ENCODE measurements at places on chromosomes 7 and 10. TPM values are rescaled to one million over a fixed set of nuclear protein-coding genes. Genes with fewer than 3 reads are reported as not detected.
A peak's percentile ranks its signal among the peaks of the same experiment; 100 is the strongest.

GRCh38 chr7:70154521-70155180 is 556.4 kb downstream of the AUTS2 start:
- DNase-seq = no peak

DNA sequence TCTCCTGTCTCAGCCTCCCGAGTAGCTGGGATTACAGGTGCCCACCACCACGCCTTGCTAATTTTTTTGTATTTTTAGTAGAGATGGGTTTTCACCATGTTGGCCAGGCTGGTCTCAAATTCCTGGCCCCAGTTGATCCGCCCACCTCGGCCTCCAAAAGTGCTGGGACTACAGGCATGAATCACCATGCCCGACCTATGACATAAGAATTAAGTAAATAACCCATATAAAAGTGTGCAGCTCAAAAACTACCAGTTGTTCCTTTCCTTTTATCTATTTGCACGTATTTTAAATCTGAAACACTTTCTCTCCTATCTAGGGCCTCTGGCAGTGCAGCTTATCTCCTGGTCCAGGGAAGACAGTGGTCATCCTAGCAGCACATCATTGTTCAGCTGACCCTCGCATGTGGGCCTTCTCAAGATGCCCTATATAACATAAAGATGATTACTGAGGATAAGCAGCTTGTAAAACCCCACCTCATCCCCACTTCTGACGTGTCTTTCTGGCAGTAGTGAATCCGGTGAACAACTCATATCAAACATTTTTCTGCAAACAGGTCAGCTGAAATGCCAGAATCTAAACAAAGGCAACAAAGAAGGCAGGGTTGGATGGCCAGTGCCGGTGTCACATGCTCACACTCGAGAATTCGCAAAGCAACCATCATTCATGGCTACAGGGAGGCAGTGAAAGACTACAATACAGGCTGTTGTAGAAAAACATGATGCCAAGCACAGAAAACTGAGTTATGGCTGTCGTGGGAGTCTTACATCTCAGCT is 36.0 kb upstream of the KCNIP2 start:
- peak; percentile 97 for DNase-seq

DNA sequence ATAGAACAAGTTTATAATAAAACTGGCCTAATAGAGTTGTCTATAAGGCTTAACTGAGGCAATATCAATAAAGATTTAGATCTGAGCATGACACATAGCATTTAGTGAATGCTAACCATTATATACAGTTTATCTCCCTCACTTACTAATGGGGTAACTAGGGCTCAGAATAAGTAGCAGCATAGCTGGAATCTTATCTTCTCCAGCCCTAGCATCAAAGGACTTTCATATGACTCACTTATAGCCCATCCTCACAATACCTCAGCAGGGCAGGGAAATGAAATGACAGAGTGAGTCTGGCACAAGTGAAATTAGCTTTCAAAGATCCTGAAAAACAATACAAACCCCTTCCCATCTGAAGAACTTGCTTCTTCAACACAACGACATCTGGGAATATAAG is 362.9 kb downstream of the KIF20B start:
- DNase-seq = no peak

DNA sequence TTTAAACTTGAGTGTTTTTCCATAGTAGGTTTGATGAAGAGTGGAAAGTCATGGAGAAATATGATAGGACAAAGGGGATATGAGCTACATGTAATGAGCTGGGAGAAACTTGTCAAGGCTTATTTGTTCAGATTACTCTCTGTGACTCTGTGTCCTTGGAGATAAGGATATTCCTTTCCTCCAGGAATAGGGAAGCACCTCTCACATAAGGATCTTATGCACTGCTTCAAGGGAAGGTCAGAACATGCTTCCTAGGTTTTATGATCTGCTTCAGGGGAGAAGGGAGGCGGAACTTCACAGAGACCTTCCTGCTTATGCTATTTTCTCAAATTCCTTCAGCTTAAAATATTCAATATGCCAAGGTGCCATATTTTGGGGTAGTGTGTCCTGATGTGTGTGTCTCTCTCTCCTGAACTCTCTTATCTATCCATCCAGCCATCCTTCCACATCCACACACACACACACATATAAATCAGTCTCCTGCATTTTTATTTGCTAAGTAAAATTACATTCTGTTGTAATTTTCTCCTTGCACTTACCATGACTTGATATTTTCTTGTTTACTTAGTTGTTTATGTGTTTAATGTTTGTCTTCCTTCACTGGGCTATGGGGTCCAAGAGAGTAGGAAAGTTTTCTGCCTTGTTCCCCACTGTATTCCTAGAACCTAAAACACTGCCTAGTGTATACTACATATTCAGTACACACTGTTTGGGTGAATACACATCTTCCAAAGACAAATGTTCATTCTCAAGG is 26.4 kb downstream of the ARL4A start:
- DNase-seq = no peak

Gene OR9A2
- total RNA-seq = not detected

- DNase-seq = peak; percentile 94
Observed at GRCh38 chr10:103504181-103504783, 10.8 kb downstream of the NEURL1 start.

Gene SLC13A1
- not detected for total RNA-seq

Gene FGFR2
- under 0.01 TPM for total RNA-seq

GRCh38 chr7:120864141-120864900 is 6.4 kb upstream of the TSPAN12 start:
- no peak for DNase-seq

- DNase-seq = peak; percentile 76
Observed at GRCh38 chr7:151660141-151660540, 140.4 kb upstream of the RHEB start.

DNA sequence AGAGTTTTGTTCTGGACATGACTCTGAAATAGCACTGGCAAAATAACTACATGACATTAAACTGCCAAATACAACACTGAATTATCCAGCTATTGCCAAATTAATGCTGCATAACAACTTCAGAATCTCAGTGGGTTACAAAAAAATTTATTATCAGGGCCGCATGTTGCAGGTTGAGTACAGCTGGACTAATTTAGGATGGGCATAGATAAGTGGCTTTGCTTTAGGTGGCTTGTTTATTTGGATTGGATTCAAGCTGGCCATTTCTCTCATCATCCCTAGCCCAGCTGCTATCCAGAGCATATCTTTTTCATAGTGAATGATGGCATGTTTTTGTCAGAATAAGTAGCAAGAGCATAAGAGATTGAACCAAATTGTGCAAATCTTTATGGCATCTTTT is 1277.1 kb downstream of the REEP3 start:
- DNase-seq = no peak

Gene ATOH7
- not detected for total RNA-seq

GRCh38 chr10:25492040-25492439 is 317.2 kb downstream of the GPR158 start:
- DNase-seq = no peak

Gene GNA12
- total RNA-seq = 14.3 TPM

Gene DNA2
- 10.0 TPM for total RNA-seq

Gene CRHR2
- not detected for total RNA-seq

DNA sequence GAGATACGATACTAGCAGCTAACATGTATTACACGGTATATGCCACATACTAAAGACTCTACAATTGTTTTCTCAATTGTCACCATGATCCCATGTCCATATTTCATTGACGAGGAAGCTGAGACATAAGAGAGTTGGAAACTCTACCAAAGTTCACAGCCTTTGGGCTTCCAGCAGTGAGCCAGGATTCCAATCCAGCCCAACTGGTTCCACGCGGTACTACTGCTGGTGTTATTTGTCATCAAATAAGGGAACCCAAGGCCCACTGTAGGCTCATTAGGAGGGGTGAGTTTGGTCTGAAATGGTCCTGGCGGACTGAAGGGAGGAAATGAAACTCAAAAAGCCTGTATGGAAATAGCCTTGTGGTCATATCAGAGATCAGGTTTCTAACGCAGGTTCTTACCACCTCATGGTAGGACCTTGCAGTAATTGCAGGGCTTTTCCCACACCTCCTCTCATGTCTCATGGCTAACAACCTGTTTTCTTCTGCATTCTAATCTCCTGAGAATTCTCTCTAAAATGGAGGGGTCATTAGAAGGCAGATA is 814.6 kb downstream of the LRMDA start:
- no peak for DNase-seq

GRCh38 chr7:55286666-55287065 is 78.5 kb upstream of the LANCL2 start:
- no peak for DNase-seq

Gene CD36
- 0.54 TPM for total RNA-seq

Gene NPFFR1
- total RNA-seq = not detected

Gene MACROH2A2
- total RNA-seq = 17.4 TPM

DNA sequence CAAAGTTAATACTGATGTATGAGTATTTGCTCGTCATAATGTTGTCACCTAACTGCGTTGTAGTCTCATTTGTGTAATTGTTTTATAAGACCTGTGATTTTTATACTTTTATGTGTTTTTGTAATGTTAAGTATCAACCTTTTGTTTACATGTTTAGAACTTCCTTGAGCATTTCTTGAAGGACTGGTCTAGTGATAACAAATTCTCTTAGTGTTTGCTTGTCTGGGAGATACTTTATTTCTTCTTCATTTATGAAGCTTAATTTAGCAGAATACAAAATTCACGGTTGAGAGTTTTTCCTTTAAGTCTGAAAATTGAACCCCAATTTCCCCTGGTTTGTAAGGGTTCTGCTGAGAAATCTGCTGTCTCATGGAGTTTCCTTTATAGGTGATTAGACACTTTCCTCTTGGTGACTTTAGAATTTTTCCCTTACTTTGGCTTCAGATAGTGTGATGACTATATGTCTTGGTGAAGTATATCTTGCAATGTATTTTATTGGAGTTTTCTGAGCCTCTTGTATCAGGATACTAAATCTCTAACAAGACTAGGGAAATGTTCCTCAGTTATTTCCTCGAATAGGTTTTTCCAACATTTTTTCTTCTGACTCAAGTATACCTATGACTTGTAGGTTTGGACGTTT is 154.9 kb downstream of the WDR11 start:
- no peak for DNase-seq

DNA sequence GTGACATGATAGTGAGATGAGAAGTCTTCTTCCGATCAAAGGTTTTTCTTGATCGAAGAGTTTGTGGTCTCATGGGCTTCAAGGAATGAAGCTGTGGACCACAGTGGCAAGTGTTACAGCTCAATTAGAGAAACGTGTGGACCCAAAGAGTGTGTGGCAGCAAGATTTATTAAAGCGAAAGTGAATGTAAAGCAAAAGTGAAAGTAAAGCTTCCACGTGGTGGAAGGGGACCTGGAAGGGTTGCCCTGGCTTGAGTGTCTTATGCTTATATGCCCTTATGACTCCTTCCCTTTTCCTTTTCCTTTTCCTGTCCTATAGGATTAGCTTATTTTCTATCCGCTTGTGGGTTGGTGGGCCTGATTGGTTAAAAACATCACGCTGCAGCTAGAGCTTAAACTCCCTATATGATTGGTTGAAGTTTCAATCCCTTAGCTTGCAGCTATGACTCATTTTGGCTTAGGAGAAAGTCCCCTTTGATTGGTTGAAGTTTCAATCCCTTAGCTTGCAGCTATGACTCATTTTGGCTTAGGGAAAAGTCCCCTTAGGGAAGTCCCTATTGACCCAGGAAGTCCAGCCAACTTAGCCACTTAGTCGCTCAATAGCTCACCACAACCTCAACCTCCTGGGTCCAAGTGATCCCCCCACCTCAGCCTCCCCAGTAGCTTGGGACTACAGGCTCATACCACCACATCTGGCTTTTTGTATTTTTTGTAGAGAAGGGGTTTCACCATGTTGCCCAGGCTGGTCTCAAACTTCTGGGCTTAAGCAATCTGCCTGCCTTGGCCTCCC is 34.7 kb downstream of the MRPS24 start:
- peak; percentile 40 for DNase-seq

- DNase-seq = no peak
Observed at GRCh38 chr10:31773749-31774298, 154.8 kb downstream of the ARHGAP12 start.

DNA sequence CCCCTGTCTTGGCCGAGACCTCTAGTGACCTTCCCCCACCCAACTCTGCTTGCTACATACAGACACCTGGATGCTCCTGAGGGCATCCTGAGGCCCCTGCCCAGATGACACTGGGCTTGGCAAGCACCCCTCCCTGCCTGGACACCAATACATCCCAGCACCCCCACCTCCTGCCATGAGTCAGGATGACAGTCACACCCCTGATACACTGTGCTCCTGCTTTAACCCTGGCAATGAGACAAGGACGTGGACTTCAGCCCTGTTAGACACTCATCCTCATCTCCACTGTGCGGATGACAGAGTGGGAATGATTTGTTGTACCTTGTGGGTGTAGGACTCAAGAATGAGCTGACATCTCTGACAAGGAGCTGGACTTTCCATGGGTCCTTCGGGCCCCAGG is 186.3 kb upstream of the ADCY1 start:
- DNase-seq = no peak

Gene ANKRD30A
- not detected for total RNA-seq

Gene PURB
- 8.8 TPM for total RNA-seq

- DNase-seq = no peak
Observed at GRCh38 chr7:49866910-49867309, 93.5 kb downstream of the VWC2 start.

Gene CTAGE6
- 0.18 TPM for total RNA-seq

Gene TWIST1
- 18.6 TPM for total RNA-seq

Gene GRID2IP
- not detected for total RNA-seq

DNA sequence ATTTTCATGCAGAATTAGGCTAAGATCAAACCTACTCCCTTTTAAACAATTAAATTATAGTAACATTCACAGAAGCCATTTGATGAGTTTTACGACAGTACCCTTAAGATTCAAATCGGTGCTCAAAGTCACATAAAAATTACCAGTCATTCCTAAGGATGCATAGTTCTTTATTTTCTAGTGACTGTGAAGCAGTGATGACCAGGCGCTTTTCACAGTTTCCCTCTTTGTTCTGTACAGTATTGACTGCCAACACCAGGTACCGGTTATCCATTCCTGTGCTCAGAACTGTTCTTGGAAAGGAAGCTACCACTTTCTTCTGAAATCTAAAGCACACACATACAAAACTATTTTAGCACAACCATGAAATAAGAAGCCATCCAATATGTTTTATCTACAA is 1.9 kb downstream of the DNA2 start:
- DNase-seq = no peak

GRCh38 chr7:31004393-31004792 is 40.6 kb downstream of the GHRHR start:
- no peak for DNase-seq

DNA sequence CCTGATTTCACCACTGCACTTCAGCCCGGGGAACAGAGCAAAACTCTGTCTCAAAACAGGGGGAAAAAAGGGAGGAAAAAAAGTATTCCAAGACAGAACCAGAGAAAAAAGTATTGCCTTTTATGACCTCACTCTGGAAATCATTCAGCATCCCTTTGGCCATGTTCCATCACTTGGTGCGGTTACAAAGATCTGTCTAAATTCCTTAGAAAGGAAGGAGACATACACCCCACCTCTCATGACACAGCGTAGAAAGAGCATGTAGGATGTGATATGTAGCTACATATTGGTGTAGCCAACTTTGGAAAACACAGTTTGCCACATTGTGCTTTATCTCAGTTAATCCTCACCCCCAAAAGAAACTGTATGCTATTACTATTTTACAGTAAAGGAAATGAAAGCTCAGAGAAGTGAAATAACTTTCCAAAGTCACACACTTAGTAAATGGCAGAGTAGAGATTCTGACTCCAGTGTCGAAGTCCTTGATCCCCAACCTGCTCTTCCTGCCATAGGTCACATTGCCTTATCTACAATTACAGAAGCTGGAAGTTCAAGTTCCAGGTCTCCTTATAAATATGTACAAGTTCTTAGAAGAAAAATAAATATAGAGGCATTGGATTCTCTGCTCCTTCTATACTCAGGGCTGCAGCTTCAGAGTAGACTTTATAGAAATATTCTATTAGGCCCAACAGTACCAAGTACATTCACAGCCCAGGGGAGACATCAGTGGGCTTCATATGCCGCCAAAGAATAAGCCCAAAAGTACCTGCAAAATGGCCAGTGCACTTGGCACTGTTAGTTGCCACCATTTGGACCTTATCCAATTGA is 91.6 kb upstream of the KMT2E start:
- DNase-seq = peak; percentile 70

Measured in IMR-90 (cell line).